Posterior cingulate gyrus (tissue), 11 donors: ENCODE measurements at places on chromosomes 13 and 19.
A peak's percentile ranks its signal among the peaks of the same experiment; 100 is the strongest.

DNA sequence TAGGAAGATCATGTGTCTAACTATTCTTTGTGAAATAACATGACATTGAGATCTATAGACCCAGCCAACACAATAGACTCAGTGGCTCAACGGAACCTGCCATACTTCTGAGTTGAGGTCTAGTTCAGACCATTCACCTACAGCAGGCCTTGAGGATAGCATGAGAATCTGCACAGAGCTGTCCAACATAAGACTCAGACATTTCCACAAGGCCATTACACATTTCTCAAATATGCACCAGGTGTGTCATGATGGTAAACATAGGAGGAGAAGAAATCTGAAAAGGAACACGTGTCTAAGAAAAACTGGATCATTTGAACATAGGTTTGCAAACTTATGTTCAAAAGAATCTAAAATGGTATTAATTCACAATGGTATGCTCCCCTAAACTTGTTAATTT, 421.4 kb downstream of the SLITRK6 start:
- no peak for DNase-seq

DNA sequence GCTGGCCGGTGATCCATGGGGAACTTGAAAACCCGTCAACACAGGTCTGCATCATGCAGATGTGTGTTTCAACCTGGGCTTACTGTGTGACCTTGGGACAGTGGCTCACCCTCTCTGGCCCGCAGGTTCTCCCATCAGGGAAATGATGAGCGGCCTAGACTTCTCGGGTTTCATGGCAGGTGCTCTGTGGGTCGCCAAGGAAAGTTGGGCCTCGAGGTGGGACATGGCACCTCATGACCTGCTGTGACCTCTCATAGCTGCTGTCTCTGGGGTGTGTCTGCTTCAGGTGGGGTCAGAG, 50.8 kb upstream of the NFIC start:
- DNase-seq = no peak

DNA sequence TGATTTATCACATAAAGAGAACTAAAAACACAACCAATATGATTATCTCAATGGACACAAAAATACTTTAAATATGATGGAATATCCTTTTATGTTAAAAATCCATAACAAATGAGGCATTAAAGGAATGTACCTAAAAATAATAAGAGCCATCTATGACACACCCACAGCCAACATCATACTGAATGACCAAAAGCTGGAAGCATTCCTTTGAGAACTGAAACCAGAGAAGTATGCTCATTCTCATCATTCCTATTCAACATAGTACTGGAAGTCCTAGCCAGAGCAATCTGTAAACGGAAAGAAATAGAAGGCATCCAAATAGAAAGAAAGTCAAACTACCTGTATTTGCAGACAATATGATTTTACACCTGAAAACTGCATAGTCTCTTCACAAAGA, 671.0 kb downstream of the SLITRK1 start:
- no peak for DNase-seq

DNA sequence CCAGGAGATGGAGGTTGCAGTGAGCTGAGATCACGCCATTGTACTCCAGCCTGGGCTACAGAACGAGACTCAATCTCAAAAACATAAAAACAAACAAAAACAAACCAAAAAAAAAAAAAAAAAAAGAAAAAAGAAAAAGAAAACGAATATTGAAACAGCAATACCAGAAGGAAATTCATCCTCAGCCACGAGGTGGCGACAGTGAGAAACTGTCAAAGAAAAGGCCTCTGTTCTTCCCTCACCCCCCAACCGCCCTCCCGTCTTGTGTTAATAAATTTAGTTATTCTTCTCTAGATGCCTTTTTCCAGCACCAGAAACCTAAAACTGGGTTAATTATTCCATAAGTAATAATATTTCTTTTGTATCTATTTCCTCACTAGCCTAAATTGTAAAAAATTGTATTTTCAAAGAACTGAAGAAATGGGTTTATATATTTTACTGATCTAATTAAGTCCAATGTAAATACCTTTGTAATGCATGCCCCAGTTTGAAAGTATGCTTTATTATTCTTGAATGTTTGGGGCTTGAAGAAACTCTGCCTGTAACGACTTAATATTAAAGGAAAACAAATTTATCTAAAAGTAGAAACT, 38.6 kb downstream of the LIG4 start:
- DNase-seq = peak; percentile 22

GRCh38 chr19:39818626-39819097, 15.3 kb downstream of the DYRK1B start:
- DNase-seq = no peak

GRCh38 chr13:33322543-33322809, 36.9 kb upstream of the STARD13 start:
- DNase-seq = no peak

DNA sequence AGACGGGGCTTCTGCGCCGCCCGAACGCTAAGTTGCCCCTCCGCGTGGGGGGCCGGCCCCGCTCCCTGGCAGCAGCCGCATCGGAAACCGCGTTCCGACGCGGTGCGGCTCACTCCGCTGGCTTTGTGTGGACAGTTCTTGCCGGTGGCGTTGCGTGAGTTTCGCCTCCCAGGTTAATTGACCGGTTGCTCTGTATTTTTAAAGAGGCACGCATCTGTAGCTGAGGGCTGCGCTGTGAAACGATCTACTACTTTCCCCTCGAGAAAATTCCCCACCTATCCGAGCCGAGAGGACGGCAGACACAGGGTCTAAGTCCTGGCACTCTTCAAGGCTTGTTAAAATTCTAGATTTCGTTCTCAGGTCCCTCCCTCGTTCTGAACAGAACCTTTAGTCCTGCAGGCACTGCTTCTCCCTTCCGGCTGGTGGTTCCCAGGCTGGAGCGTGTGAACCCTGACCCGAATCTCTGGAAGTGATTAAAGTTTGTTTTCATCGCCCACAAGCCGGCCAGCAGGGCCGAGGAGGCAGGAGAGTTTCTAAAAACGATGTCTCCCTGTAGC, 933 bp downstream of the ARHGEF7 start:
- no peak for DNase-seq

- peak; percentile 97 for DNase-seq
These were observed 1.4 kb upstream of the CCDC97 start for GRCh38 chr19:41308450-41309179.

DNA sequence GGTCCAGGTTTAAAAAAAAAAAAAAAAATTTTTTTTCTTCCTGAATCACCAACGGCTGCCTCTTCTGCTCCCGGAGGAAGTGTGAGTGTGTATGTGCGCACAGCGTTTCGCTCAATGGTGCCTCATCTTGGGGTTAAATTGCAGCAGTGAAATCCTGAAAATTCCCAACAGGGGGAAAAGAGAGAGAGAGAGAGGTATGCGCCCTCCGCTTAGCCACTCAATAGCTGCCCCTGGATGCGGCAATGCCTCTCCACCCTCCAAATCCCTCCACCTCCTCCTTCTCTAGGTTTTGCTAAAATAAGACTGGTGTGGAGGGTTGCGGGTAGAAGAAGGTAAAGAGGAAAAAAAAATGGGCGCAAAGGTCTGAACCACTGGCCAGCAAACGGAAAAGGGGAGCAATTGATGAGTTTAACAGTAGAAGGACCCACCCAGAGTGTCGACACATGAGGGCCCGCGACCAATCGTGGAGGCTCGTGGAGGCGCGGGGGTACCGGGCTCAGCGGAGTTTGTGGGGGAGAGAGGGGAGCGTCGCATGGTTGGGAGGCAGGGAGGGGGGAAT, 853 bp upstream of the CACNA1A start:
- no peak for DNase-seq

DNA sequence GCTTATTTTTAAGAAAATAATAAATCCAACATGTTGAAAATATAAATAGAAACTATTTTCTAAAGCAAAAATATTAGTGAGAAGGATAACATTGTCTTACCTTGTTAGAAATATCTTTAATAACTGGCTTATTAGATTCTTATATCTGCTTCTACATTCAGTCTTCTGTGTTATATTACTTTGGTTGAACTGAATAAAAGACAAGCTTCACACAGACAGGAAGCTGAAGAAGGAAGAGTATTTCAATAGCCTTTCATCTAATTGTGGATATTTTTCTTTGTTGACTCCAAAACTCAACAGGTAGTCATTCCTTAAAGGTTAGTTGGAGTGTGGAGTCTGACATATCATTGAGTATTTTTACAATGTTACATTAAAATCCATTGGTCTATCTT, 10.9 kb downstream of the SETDB2 start:
- DNase-seq = no peak
